NCI-H1694 (cell line): ENCODE measurements at places on chromosomes 6 and 20.

DNA sequence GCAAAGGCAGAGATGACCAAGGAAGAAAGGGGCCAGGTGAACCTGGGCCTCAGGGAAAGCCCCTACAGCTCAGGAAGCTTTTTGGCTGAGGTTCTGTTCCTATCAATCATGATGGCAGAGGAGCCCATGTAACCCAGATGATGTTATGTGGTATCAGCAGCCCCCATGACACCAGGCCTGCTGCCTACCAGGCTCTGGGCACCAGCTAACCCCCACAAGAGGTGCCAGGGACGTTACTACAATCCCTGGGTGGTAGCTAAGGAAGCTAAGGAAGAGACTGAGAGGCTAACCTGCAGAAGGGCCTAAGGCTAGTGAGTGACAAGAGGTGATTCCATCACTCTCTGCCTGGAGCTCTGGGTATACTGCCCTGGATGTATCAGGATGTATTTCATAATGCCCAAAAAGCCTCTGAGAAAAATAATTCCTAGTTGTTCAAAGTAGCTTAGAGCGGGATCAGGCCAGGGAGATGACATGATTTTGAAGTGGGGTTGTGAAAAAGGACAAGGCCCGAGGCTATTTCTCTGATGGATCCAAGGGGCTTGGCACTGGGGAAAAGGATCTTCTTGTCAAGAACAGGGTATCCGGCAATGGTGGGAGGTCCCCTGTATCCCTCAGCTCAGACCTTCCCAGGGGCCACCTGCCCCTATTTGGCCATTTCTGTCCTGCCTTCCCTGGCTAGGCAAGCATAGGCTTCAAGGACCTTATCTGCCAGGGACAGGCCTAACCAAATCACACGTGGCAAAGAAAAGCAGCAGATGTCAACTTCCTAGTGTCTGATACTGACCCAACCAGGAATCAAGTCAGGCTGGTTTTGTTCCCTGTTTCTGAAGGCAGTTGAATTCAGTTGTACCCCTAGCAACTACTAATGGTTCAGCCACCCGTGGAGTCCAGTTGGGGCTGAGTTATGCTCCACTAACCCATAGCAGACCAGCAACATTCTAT lies 41.3 kb downstream of the PANK2 start:
- DNase-seq: no peak

DNA sequence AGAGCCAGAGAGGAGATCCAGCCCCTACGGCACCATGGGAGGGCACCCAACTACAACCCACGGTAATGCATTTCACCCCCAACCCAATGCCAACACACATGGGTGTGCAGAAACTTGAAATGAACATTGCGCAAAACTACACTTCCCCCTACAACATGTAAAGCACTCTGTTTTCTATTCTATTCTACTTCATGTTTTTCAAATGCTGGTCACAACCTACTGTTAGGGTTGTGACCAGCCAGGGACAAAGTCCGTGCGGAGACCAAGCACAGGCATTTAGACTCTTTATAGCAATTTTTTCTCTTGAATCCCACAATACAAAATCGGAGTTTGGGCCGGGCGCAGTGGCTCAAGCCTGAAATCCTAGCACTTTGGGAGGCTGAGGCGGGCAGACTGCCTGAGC lies 90.6 kb downstream of the MRPL14 start:
- DNase-seq: no peak

DNA sequence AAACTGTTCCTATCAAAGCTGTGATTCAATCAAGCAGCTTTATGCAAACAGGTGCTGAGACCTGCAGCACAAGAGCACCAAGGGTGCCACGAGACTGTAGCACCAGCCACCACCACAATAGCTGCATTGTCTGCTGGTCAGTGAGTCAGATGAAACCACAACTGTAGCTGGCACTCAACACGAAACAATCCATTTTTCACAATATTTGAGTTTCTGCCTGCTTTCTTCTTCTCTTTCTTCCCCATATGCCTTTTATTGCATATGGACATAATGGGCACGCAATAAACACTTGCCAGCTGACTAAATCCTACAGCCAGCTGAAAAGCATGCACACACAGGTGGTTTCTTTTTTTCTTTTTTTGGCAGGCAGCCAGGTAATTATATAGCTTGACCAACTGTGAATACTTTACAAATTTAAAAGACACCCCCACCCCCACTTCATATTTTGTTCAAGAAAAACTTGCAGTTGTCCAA lies 16.6 kb downstream of the SLC2A12 start:
- no peak for DNase-seq

- no peak for DNase-seq
Observed at GRCh38 chr6:116475141-116475540, 14.0 kb downstream of the CALHM6 start.

- DNase-seq: no peak
Observed at GRCh38 chr6:51466427-51466826, 621.0 kb downstream of the PKHD1 start.

- no peak for DNase-seq
Observed at GRCh38 chr6:137488150-137489045, 5.8 kb downstream of the OLIG3 start.

DNA sequence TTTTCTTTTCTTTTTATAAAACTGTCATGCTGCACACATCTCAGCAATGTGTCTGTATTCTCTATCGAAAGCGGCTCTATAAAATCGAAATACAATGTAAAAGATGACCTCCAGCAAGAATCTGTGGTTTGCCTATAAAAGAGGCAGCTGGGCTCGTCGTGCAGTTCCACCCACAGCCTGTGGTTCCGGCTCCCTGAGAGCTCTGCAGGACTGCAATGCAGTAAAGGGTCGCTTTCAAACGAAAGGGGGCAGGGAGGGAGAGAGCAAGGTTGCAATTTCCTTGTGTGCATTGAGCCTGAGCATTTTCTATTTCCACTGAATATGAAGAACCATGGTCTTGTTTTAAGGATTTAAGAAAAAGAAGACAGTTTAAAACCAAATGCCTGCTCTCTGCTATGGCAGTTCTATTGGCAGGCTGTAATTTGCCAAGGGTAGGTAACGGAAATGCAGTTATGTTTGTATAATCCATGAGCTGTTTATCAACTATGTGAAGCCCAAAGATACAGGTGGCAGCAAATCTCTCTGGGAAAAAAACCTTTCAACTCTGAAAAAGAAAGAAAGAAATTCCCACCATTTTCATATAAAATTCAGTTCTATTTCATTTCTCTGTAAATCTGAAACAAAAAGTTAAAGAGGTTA lies 236.5 kb downstream of the HACE1 start:
- DNase-seq: no peak

- DNase-seq: no peak
Observed at GRCh38 chr20:5919626-5920544, 30.4 kb downstream of the TRMT6 start.

- peak; percentile 84 for DNase-seq
Observed at GRCh38 chr6:73180763-73181619, 44.3 kb downstream of the KHDC1L start.
